AG09319 (cell line): ENCODE measurements at places on chromosomes 5 and 9.

DNA sequence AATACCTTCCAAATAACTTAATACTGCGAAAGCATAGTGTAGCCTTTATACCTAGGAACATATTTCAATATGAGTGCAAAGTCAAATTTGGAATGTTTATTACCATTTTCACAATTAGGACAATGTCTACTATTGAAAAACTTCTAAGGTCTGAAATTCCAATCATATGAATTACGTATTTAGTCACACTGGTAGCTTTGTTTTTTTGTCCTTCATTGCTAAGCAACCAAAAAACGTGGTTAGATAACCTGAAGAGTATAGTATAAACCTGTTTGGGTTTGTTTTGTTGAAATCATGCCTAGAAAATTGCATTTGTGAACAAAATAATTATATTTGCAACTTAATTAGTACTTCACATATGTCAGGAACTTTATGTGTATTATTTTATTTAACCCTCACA is 134.2 kb downstream of the FBXO4 start:
- no peak for DNase-seq

DNA sequence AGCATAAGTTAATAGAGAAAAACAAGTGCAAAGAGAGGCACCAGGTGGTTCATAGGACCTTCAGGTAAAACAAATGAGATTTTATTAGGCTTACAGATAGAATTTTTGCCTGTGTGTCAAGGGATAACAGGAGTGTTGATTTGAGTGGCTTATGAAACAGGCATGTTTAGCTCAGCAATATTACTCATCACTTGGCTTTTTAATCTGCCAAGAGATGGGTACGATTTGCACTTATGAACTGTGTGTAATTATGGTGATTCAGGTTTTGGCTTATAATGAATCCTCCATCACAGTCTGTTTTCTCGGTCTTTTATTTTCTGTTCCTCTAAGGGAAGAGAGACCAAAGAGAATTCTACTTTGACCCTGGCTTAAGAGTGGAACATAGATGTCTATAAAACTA is 199.3 kb downstream of the DMRTA1 start:
- peak; percentile 2 for DNase-seq

- no peak for DNase-seq
Measured at GRCh38 chr9:93911801-93912554, 43.2 kb downstream of the BARX1 start.

- DNase-seq, result no peak
Measured at GRCh38 chr9:108077556-108077955, 588.0 kb upstream of the KLF4 start.

DNA sequence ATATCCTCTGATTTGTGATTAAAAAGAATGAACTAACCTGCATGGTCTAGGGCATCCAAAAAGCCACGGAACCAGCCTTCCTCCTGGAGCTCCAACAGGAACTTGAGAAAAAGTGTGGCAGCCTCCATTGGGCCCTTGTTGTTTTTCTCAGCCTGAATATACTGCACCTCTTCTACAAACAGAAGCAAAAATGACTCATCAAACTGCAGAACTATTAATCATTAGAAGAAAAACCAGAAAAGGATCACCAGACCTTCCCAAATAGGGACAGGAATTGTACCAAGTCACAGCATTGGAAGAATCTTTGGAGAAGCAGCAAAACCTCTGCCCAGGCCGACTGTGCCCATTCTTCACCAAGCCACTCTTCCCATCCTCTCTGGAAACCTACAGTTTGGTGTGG is 25.2 kb downstream of the RIGI start:
- no peak for DNase-seq

GRCh38 chr5:169688106-169688505 is 51.0 kb downstream of the DOCK2 start:
- DNase-seq, result no peak

GRCh38 chr9:72749276-72749675 is 203.6 kb downstream of the ALDH1A1 start:
- no peak for DNase-seq

- peak; percentile 15 for DNase-seq
Measured at GRCh38 chr9:84839541-84839940, 170.0 kb downstream of the NTRK2 start.

GRCh38 chr5:60260658-60261057 is 367.1 kb upstream of the PDE4D start:
- no peak for DNase-seq

DNA sequence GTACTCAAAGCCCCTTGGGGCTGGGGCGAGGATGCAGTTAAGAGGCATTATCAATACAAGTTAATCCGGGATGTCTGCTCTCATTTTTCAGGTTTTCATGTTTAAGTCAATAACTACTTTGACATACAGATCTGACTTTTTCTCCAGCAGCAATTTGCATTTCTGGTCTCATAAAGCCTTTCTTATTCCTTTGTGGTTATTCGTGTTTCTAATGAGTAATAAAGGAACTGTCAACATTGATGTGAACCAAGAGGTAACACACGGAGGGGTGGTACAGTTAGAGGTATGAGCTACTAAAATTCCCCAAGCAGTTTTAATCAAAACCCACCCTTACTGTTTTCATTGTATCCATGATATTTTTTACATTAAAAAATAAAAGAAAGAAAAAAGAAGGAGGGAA is 138.0 kb upstream of the NFIB start:
- no peak for DNase-seq

- no peak for DNase-seq
Measured at GRCh38 chr5:95027775-95028174, 257.1 kb downstream of the MCTP1 start.

GRCh38 chr9:6498982-6499381 is 86.0 kb downstream of the UHRF2 start:
- peak; percentile 18 for DNase-seq

DNA sequence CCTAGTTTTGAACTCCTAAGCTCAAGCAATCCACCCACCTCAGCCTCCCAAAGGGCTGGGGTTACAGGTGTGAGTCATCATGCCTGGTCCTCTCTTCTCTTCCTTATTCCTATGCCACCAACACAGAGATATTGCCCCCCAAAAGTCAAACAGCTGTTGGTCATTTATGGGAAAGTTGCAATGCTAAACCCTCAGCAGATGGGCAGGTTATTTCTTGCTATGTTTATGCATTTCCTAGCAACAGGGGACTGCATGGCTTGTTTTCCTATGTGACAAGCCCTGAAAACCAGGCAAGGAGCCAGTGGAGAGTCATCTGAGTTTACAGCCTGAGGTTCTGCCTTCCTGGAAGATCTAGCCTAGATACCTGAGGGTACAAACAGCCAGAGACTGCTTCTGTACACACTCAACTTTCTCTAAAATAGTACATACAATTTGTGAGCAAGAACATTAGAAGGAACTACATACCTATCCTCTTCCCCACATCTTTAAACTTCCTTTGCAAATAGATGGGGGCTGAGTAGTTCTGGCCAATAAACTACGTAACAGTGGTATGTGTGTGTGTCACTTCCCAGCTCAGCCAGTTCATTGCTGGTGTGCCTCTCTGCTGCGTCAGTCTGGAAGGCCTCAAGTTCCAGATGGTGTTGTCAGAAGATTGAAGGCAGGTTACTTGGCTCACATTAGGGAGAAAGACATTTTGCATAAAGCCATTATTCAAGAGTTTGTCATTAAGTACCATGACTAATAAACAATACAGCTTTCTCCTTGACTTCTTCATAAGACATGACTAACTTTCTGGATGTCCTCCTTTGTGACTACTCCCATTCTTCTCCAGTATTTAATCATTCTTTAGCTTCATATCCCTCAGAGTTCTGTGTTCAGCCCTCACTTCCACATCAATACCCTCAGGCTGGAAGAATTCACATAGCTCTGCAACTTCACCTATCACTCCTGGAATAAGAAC is 65.3 kb downstream of the CSNK1A1 start:
- peak; percentile 93 for DNase-seq

GRCh38 chr9:20506099-20506900 is 116.0 kb downstream of the MLLT3 start:
- DNase-seq, result no peak

- DNase-seq, result no peak
Measured at GRCh38 chr5:157917491-157917890, 58.5 kb upstream of the CLINT1 start.

DNA sequence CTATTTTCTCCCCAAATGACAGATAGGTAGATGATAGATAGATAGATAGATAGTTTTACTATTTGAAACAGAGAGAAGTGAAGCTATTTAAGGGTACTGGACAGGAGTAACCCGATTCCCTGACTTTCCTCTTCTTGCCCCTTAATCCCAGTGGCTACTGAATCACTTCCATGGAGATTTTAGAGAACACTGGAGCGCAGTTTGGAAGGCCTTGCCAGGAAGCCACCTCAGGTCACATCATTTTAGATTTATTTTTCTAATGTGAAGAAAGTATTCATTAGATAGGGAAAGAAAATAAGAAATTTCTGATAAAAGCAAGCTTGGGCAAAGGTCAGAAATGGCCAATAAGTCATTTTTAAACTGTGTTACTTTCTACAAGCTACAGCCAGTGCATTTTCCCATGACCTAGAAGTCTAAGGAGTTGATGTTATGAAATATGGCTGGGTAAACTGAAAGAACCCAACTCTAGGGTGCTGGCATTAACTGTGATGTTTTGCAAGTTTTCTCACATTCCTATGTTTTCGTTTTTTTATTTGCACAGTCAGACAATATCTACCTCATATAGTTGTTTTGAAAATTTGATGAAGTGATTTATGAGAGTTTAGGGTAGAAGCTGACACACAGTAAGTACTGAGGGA is 544.7 kb upstream of the PTGER4 start:
- DNase-seq, result no peak

GRCh38 chr9:118940473-118940872 is 428.8 kb downstream of the BRINP1 start:
- no peak for DNase-seq

DNA sequence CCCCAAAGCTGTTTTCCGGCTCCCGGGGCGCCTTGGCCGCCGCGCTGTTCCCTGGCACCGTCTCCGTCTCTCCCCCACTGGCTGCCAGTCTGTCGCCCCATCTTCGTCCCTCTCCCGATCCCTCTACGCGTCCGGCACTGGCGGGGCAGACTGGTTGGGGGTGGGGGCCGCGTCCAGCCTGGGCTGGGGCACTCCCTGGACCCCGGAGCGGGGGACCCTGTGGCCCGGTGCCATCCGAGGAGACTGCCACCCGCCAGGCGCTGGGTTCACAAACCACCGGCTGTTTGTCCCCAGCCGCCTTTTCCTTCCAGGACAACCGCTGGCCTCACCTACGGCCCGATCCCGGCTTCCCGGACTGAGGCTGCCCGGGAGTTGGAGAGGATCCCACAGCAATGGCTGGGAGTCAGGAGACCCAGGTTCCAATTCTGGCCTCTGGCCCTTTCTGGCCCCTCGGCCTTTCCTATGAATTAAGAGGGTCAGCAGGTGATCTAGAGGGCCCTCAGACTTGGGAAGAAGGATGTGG is 1.0 kb upstream of the FIBCD1 start:
- DNase-seq, result no peak

DNA sequence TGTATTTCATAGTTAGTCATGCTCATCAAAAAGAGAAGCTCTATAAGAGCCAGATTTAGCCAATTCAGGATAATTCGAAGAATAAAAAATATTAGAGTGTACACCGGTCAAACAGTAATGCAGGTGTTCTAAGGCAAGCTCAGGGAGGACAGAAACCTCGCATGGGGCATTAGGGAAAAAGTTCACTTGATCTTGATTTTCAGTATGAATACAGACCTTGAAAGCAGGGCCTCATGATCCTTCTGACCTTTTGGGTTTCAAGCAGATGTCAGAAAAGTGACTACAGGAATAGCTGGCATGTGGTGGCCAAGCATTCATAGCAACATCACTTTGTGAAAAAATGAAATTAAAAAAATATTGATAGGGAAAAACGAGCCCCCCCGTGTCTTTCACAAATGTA is 394.9 kb downstream of the KIF4B start:
- DNase-seq, result no peak

- DNase-seq, result no peak
Measured at GRCh38 chr9:24488896-24489295, 56.8 kb downstream of the IZUMO3 start.

GRCh38 chr9:121281614-121282276 is 13.8 kb downstream of the GSN start:
- no peak for DNase-seq

- DNase-seq, result no peak
Measured at GRCh38 chr5:6188344-6188743, 190.0 kb downstream of the MED10 start.

DNA sequence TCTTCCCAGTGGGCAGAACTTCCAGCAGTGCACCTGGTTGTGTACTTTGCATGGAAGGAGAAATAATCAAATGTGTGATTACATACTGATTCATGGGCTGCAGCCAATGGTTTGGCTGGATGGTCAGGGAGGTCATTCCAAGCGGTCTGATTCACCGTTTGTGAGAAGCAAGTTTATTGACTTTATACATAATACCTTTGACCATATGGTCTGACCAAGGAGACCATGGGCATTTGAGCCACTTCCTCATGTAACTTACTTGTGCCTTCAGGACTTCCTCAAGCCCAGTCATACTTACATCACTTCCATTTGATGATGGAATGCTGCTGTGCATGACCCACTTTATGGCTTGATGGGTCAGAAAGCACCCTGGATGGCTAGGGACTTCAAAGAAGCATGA is 41.1 kb downstream of the DAP start:
- peak; percentile 57 for DNase-seq
